Stimulated activated CD8-positive, alpha-beta memory T cell treated with anti-CD3 and anti-CD28 coated beads, Interleukin-4, amount 100 ng/mL, for 4 hours (primary cell): ENCODE measurements at places on chromosomes 6 and 20.

DNA sequence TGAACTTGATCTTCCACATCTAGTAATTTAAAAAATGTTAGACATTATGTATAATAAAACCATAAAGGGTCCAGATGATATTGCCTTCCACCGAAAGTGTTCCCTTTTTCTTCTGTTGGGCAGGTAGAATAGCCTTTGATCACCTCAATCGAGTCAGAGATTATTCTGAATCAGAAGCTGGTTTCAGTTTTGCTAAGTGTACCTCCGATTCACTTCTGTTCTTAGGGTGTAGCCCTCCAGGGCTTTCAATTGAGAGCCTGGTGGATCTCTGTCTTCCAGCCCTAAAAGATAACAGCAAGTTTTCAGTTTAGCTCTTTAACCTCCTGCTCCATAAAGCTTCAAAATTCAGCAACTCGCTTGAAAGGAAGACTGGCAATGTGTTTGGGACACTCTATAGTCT is 21.1 kb upstream of the AIG1 start:
- no peak for DNase-seq

GRCh38 chr6:64146876-64147275 is 511.3 kb downstream of the PHF3 start:
- DNase-seq: no peak

GRCh38 chr6:3594201-3594600 is 137.4 kb upstream of the SLC22A23 start:
- no peak for DNase-seq

- no peak for DNase-seq
Observed at GRCh38 chr6:14100138-14100537, 17.4 kb upstream of the CD83 start.

DNA sequence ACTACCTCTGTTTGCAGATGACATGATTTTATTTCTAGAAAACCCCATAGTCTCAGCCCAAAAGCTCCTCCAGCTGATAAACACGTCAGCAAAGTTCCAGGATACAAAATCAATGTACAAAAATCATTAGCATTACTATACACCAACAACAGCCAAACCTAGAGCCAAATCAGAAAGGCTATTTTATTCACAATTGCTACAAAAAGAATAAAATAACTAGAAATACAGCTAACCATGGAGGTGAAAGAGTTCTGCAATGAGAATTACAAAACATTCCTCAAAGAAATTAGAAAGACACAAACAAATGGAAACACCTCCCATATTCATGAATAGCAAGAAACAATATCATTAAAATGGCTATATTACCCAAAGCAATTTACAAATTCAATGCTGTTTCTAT is 65.6 kb upstream of the HTR1E start:
- DNase-seq: no peak

DNA sequence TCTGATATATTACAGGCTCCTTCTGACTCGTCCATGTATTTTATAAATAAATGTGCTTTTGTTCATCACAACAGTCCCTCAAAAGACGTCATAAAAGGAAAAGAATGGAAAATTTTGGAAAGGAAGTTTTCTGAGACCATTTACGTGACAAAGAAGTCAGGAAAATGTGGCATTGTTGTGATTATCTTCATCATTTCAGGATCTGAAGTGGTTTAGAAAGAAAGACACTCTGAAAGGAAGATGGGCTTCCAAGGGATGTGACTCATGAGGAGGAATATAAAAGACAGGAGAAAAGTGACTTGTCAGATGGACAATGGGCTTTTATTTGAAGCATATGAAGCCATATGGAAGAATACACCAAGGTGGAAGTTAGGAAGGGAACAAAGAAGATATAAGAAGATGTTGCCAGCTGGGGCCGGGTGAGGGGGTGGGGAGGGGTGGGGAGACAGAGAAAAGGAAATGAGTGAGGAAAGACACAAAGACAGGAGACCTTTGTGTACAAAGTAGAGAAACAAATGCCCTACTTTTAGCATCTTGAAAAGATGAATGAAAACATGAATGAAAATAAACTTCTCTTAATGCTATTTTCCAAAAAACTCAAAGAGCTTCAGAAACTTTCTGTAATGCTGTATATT is 190.3 kb upstream of the PREP start:
- no peak for DNase-seq

GRCh38 chr6:905556-905955 is 212.6 kb upstream of the EXOC2 start:
- DNase-seq: no peak

- DNase-seq: no peak
Observed at GRCh38 chr6:121880831-121881230, 445.4 kb downstream of the GJA1 start.

DNA sequence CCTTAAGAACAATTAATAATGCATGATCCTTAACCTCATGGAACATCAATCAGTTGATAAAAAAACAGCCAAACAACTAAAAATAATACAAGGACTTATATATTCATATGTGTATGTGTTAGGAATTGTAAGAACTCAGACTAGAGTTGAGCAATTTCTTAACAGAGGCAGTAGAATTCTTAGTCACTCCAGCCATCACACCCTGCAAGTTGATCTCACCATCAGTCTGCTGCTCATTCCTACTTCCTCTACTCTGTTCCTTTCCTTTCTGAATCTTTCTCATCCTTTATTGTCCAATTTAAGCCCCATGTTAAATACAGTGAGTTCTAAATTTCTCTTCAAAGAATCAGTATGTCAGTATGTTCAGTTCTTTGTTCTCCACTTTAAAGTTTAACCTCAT is 2.6 kb downstream of the ZNF165 start:
- no peak for DNase-seq

DNA sequence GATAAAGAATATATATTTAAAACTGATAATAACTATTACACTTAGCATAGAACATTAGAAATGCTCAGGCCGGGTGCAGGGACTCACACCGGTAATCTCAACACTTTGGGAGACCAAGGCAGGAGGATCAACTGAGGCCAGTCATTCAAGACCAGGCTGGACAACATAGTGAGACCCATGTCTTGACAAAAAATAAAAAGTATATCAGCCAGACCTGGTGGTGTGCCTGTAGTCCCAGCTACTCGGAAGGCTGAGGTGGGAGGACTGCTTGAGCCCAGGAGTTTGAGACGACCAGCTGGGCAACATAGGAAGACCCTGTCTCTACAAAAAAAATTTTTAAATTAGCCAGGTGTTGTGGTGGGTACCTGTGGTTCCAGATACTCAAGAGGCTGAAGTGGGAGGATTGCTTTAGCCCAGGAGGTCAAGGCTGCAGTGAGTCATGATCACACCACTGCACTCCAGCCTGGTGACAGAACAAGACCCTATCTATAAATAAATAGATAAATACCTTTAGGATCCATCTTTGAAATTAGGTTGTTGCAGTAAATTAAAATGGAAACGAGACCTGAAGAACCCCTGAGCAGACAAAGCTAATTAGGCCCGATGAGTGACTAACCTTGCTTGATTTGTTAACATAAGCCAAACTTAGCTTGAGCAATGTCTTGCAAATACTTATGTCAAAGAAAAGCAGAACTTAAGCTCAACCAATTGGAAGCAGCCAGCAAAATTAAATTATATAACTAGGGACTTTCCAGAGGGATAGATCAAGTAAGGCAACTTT is 75.8 kb upstream of the E2F3 start:
- no peak for DNase-seq

GRCh38 chr20:59821788-59822187 is 111.6 kb downstream of the SYCP2 start:
- no peak for DNase-seq

GRCh38 chr6:94600636-94601035 is 976.7 kb upstream of the MANEA start:
- no peak for DNase-seq

DNA sequence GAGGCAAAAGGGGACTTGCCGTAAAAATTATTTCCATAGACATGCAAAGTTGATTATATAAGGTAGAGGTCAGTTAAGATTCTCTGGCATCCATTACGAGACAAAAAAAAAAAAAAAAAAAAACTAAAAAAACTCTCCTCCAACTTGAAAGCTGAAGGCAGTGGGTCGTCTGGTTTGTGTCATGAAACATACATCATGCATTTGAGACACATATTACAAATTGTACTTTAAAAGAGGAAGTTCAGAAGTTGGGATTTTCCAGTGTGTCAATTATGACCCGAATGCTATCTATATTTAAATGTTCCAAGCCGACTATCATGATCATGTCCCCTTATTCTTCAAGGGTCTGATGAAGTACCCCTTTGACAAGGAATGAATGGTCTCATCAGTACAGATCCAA is 125.1 kb downstream of the ZNF217 start:
- DNase-seq: no peak

DNA sequence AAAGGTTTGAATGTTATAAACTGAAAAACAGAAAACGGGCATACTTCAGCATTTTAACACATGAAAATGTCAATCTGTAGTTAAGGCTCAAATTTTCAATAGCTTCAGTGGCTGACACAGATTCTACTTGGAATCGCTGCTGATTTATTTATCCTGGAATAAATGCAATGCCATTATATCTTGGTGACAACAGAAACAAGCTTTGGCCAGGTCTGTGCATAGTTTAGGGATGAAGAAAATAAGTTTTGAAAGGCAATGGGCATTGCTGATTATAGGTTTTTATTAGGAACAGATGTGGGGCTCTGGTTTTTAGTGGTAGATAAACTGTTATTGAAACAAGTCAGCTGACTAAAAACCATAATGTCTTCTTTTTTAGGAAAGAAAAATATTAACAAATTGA is 96.8 kb upstream of the SOX4 start:
- DNase-seq: no peak

GRCh38 chr6:31730631-31731086 is 1.6 kb upstream of the DDAH2 start:
- DNase-seq: no peak

DNA sequence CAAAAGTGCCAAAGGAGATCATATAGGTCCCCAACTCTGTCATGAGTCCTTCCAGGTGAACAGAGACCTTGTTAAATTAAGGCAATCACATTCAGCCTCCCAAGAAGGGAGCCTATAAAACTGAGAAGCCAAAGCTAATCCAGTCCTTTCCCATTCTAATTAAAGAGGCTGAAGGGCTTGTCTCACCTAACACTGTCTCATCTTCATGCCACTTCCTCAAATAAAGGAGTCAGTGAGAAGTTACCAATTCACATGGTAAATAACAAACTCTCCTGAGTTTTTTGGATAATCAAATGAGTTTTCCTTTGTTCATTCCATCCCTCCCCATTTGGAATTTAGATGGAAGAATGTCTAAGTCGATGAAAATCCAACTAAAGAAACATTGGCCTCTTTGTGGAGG is 242.8 kb downstream of the UST start:
- DNase-seq: no peak

GRCh38 chr6:135226537-135226936 is 45.4 kb downstream of the MYB start:
- no peak for DNase-seq

DNA sequence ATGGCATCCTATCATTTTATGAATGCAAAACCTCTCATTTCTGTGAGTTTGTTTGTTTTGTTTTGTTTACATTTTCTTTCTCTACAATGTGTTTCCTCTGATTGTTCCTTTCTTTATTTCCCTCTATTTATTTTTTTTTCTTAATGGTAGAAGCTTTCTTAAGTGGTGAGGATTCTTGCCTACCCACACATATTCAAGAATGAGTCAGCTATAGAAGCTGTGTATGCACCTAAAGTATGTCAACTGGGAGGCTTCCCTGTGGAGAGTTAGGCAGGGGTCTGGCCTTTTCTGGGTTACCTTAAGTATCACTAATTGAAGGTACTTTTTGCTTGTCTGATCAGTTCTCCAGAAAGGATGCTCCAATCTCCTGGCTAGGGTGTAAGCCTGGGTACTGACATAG is 354.0 kb downstream of the ESR1 start:
- no peak for DNase-seq

DNA sequence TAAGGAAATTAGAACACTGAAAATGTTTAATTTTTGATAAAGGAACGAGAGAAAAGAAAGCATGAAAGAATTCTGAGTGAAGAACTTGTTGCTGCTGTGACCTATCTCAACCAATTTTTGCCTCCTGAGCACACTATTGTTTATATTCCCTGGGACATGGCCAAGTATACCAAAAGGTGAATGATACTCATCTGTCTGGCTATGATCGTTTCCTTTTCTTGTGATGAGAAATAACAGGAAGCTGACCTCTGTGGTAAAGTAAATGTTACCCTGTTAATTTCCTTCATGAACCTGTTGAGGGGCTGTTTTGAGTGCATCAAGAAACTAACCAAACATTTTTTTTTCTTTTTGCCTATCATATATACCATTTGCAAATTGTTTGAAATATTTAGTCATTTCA is 69.1 kb downstream of the FIG4 start:
- DNase-seq: no peak

GRCh38 chr6:6803180-6803977 is 214.9 kb downstream of the LY86 start:
- no peak for DNase-seq

DNA sequence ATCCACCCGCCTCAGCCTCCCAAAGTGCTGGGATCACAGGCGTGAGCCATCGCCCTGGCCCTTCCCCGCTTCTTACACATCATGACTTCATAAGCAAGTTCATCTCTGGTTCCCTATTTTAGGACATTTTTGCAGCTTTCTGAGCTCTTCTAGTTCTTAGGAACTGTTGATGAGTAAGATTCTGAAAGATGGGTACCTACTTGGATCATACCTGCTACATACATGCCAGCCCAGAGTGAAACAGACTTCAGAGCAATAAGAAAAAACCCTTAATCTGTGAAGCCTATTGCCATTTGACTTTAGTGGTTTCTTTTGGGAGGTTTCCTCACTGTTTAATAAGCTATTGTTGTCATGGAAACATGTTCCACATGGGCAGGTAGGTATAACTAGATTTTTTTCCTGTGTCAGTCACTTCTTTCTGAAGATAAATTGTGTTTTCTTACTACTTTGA is 27.9 kb upstream of the TMEM217 start:
- no peak for DNase-seq

DNA sequence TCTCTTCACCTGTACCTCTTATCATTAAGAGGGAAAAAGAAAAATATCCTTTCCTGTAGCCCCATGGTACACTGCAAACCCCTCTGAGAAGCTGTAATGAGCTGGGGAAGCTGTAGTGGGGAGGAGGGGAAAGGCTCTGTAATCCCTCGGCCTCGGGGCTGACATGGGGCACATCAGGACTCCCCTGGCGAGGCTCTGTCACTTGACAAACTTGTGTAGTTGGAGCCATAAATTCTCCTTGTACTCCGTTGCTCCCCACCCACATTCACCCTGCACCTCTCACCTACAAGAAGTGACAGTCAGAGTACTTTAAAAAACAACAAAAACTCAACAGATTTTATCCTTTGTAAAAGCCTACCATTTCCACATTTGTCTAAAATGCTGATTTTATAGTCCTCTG is 475.7 kb upstream of the AGPAT4 start:
- no peak for DNase-seq

- DNase-seq: no peak
Observed at GRCh38 chr20:25251558-25251957, 3.7 kb downstream of the PYGB start.
